ENCODE measurements at places on chromosomes 3 and 15.
A peak's percentile ranks its signal among the peaks of the same experiment; 100 is the strongest.

GRCh38 chr3:192916371-192917027 lies 1.2 kb downstream of the MB21D2 start:
- DNase-seq: no peak

GRCh38 chr15:96358821-96359615 lies 28.5 kb downstream of the NR2F2 start:
- no peak for DNase-seq

DNA sequence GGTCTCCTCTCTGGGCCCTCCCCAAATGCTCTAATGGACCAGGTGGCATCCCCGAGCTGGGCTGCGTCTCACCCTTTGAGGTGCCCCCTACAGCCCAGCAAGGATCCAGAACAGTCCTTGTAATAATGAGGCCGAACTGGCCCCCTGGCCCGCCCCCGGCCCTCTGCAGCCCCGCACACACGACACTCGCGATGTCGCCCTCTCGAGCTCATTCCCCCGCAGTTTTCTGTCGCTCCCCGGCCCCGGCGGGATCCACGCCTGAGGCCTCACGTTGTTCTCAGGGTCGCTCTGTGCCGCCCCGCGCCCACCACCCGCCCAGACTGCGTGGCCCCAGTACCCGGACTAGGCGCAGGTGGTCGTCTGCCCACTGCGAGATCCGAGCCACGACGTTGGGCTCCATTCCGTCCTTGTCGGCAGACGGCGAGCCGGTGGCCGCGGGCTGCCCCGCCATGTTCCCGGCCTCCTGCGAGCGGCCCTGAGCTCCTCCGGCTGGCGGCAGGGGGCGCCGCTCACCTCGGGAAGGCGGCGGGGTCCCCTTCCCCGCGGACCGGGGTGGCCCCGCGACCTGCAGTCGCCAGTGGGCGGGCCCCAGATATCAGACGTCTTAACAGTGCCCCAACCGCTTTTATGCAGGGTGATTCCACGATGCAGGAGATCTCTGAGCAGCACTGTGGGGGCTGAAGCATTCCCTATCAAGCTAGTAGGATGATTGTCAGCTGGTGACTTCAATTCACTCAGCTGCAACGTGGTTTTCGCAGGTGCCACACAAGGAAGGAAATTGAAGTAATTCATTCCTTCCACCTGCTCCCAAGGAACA lies at the start of gene C3orf33:
C3orf33 (minus strand) TSS at position 477 of the 817 bp plus-strand sequence; CDS start at position 451, 26 bp downstream.
- DNase-seq: peak; percentile 50

GRCh38 chr15:84911879-84912660 lies 27.6 kb downstream of the SLC28A1 start:
- no peak for DNase-seq

DNA sequence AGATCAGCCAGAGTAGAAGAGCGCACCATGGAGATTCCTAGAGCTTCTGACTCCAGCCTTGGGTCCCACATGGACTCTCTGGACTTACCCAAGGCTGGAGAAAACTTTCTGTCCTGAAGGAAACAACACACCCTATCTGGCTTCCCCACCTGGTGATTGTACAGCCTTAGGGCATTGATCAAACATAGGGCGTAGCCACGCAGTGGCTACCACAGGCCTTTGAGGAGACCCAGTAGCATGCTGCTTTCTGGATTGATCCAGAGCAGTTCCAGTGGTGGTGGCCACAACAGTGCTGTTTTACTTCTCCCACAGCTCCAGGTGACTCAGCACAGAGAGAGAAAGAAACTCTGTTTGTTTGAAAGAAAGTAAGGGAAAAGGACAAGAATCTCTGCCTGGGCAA lies 23.5 kb downstream of the PYDC2 start:
- DNase-seq: no peak

DNA sequence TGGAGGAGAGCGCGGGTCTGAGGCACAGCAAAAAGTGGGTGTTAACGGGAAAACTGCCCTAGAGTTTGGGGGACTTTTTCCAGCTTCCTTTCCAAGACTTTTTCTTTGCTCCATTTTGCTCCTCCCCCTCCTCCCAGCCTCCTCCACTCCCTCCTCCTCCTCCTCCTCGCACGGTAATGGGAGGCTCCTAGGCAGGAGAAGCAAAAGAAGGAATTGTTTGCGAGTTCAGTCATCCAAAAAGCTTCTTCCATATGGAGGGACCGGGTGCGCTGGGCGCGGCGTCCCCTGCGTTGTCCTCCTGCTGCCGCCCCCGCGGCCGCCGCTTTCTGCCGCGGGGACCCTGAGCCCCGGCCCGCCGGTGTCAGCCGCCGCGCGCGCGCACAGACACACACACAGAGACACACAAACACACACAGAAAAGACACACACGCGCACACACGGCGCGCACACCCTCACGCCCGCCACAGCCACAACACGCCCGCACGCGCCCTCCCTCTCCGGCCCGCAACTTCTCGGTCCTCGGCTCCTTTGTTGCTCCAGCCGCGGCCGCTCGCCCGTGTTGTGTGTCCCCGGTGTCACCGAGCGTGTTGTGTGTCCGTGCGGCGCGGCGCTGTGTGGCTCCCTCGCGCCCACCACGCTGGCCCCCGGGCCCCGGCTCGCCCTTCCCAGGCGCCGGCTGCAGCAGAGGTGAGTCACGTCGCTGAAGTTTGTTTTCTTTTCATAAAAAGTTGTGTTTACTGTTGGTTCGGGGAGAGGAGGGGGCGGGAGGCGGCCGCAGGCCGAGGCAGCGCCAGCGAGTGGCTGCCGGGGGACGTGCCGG lies at the start of gene BOC:
BOC (plus strand) TSS at position 228 of the 820 bp plus-strand sequence. CDS start 38,246 bp downstream, outside the sequence.
- no peak for DNase-seq

- no peak for DNase-seq
These were observed 102.1 kb upstream of the CHRM5 start for GRCh38 chr15:33866101-33866737.

DNA sequence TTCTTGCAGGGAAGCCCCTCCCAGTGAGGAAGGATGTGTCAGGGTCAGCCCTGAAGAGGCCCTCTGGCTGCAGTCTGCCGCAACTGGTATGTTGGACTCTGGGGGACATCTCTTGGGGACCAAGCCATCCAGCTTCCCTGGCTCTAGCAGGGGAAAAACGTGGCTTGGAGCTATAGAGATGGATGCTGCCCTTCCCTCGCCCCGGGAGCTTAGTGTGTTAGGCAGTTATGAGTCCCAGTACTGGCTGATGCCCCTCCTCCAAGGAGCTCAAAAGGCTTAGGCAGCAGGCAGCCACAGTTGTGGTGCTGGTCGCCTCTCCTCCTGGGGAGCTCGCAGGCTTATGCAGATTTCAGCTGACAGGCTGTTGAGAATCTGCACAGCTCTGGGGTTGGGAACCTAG lies 353.1 kb upstream of the GBE1 start:
- no peak for DNase-seq

GRCh38 chr3:46500656-46501635 lies 3.2 kb downstream of the RTP3 start:
- no peak for DNase-seq

DNA sequence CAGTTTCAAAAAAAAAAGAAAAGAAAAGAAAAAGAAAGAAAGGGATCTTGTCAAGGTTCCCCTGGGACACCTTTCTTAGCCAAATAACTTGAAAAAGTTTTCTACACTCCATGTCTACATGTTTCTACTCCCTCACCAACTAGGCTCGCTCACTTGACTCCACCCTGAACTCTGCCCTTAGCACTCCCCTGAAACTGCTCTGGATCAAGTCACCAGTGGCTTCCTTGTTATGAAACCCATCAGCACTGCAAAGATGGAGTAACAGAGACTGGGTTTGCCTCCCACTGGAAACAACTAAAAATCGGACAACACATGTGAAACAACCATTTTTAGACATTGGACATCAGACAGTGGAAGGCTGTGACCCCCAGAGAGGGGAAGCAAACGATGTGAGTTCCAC lies 36.8 kb downstream of the TMEM40 start:
- DNase-seq: no peak

GRCh38 chr15:68781766-68782588 lies 38.7 kb downstream of the ANP32A start:
- no peak for DNase-seq

DNA sequence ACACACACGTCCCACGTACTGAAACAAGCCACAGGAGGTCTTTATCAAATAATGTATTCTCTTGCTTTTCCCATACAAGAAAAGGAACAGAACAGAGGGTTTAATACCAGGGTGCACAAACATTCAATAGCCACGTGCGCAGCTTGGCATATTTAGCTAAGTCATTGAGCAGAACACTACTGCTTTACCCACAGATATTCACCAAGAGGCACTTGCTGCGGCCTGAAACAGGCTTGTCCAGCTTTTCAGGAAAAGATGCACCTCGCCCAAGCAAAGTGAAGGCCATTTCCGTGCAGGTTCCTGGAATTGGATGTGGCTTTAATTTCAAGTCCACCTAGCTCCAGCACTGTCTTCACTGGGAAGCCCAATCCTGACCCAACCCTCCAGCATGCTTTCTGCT lies 17.6 kb downstream of the ZDHHC3 start:
- DNase-seq: no peak

DNA sequence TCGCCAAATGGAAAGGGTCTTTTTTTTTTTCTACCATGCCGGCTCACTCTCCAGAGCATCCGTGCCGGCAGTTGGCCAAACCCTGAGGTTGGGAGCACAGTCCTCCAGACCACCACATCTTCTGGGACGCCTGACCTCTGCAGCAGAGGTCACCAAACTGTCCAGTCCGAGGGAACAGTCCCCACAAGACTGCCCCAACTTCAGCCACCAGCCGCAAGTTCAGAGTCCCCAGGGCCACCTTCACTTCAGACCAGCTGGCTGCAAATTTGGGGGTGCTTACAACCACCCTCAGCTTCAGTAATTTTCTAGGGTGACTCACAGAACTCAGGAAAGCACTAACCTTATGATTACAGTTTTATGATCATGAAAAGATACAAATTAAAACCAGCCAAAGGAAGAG lies 28.9 kb downstream of the PLA2G4D start:
- DNase-seq: no peak

DNA sequence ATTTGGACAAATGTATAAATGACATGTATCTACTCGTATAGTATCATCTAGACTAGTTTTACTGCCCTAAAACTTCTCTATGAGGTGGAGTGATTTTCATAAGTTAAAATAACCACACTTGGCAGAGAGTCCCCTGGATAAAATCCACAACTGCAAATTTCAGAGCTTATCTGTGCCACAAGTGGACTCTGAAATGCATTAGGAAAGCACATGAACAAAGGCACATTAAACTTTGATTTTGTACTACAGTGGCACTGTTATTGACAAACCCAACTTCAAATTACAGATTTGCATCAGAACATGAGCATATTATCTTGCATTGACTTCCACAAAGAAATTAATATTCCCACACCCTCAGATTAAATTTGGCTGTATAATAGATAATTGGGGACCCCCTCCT lies 58.1 kb upstream of the EIF5A2 start:
- DNase-seq: no peak

DNA sequence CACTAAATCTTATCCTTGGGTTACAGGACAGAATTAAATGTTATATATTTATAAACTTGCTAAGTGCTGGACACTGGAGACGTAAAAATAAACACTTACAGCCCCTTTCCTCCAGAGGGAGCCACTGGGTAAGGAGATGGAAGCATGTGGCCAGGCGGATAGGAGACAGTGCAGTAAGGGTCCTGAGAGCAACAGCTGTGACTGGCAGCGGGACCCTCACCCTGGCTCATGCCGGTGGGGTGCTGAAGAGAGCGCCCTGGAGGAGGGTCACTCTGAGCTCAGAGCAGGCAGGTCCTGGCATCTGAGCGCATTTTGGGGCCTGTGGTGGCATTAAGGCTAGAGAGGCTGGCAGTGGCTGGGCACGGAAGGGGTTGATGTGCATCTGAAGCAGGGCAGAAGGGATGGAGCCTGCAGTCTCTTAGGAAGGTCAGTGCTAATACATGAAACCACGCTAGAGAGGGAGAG lies 16.0 kb downstream of the SEC61A1 start:
- peak; percentile 8 for DNase-seq

DNA sequence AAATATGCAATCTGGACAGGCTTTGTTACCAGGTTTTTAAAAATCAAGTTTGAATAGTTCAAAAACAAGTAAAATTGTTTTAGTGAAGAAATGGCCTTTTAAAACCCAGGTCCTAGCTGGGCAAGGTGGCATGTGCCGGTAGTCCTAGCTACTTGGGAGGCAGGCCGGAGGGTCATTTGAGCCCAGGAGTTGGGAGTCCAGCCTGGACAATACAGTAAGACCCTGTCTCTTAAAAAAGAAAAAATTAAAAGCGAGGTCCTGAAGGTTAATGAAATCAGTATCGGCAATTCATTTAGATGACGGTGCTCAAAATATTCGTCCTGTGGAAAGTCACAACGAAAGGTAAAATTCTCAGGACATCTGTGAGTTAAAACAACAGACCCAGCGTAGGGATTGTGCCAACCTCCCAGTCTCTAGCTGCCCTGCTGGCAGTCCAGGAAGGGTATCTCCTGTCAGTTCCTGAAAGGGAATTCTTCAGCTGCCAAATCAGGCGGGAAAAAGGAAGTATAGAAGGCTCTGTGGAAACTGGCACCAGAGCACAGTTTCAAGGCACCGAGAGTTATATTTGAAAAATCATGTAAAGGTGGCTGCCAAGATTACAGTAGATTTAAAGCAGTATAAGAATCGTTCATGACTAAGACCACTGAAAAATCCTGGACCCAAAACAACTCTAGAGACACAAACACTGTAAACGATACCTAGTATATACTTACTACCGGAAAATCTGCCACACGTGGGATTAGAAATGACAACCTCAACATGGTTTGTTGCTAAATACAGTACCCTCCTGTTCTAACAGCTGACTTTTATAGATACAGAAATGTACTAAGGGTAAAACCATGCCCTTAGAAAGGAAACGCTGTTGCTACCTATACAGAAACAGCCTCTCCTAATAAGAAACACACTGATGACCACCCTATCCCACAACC lies 1.2 kb upstream of the ABHD17C start:
- no peak for DNase-seq

DNA sequence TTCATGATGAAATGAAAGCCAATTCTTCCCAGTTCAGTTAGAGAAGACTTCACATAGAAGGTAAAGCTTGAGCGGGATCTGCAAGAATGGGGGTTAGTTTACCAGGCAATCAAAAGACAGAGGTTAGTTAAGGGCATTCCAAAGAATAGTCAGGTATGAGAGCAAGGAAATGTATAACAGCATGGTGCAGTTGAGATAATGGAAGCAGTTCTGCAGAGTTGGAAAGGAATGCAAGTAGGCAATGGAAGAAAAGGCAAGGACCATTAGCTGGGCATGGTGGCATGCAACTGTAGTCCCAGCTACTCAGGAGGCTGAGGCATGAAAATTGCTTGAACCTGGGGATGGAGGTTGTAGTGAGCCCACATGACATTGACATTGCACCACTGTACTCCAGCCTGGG lies 55.0 kb downstream of the LSAMP start:
- DNase-seq: no peak

DNA sequence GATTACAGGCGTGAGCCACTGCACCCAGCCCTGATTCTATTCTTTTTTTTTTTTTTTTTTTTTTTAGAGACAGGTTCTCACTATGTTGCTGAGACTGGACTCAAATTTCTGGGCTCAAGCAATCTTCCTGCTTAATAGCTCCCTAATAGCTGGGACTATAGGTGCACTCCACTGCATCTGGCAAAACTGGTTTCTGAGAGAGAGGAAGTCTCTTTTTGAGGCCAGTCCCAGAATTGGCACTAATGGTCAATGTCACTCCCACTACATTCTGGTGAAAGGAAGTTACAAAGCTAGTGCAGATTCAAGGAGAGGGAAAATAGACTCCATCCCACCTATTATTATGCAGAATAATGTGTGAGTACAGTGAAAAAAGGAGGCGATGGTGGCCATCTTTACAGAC lies 5.8 kb upstream of the TGFBR2 start:
- no peak for DNase-seq

- DNase-seq: no peak
These were observed 22.7 kb downstream of the XXYLT1 start for GRCh38 chr3:195248281-195248680.

- DNase-seq: peak; percentile 65
These were observed 46.3 kb upstream of the VPS8 start for GRCh38 chr3:184765730-184766074.

GRCh38 chr3:17800232-17800631 lies 57.8 kb upstream of the TBC1D5 start:
- no peak for DNase-seq

Measured in bone marrow (tissue), 2 donors.